Activated naive CD4-positive, alpha-beta T cell treated with Interleukin-2 at 50 U/mL for 16 hours (primary cell): ENCODE measurements at places on chromosomes 13 and 19.

GRCh38 chr19:13537454-13537853 is 31.2 kb upstream of the CACNA1A start:
- DNase-seq = no peak

- DNase-seq = no peak
These were observed 251.5 kb downstream of the ABCC4 start for GRCh38 chr13:95049772-95050171.

DNA sequence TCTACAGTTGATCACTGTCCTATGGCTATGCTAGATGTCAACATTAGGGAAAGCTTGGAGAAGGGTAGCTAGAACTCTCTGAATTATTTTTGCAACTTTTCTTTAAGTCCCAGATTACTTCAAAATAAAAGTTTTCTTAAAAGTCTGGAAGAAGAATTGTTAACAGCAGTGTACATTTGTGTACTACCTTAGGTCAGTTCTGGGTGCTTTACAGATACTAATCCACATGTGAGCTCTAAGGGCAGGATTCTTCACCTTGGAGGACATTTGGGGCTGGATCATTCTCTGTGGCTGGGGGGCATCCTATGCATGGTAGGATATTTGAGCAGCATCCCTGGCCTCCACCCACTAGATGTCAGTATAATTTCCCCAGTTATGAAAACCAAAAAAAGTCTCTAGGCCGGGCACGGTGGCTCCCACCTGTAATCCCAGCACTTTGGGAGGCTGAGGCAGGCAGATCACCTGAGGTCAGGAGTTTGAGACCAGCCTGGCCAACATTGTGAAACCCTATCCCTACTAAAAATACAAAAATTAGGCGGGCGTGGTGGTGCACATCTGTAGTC is 2.8 kb downstream of the BRME1 start:
- peak; percentile 36 for DNase-seq

- no peak for DNase-seq
These were observed 2.9 kb downstream of the CGB3 start for GRCh38 chr19:49020931-49021895.

DNA sequence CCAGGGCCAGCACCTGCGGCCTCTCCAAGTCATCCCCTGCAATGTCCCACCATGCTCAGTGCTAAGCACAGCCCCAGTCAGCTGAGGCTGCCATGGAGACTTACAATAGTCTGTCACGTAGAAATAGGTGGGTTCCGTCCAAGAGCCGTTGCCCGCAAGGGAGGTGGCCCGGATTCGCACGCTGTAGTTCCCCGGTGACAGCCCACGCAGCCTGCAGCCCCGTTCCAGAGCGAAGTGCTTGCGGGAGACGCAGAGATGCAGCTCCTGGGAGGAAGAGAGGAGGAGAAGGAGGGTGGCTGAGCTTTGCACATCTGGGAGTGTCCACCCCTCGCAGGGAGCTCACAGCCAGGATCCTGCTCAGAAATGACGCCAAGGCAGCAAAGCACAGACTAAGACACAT is 62.6 kb downstream of the ZNF557 start:
- DNase-seq = no peak

DNA sequence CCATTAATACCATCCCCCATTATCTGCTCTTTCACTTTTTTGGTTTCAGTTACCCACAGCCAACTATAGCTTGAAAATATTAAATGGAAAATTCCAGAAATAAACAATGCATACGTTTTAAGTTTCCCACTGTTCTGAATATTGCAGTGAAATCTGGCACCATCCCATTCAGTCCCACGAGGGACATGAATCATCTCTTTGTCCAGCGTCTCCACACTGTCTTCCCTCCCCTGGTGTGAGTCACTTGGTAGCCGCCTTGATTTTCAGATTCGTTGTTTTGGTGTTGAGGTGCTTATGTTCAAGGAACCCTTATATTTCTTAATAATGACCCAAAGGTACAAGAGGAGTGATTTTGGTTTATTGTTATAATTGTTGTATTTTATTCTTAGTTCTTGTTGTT is 246.1 kb downstream of the DCT start:
- DNase-seq = no peak

GRCh38 chr13:32845952-32846950 is 170.0 kb upstream of the KL start:
- DNase-seq = no peak

- DNase-seq = no peak
These were observed 207.2 kb upstream of the SPRY2 start for GRCh38 chr13:80547885-80548825.

DNA sequence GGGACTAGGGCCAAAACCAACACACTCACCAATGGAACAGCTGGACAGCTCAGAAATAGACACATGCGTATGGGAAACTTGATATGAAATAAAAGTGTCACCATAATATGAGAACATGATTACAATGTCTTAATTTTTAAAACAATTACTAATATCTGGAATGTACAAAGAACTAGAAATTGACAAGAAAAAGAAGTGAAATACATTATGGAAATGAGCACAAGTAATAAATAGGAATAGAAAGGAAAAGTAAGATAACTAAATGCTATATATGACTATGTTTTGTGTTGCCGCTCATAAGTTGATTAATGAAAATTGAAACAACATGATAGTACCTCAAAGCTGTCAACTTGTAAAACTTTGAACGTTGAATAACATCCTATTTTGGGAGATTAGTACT is 801.1 kb downstream of the SLITRK5 start:
- DNase-seq = no peak

- DNase-seq = no peak
These were observed 33.9 kb upstream of the LATS2 start for GRCh38 chr13:21095311-21095710.

GRCh38 chr19:49347835-49348234 is 12.6 kb downstream of the CD37 start:
- no peak for DNase-seq

DNA sequence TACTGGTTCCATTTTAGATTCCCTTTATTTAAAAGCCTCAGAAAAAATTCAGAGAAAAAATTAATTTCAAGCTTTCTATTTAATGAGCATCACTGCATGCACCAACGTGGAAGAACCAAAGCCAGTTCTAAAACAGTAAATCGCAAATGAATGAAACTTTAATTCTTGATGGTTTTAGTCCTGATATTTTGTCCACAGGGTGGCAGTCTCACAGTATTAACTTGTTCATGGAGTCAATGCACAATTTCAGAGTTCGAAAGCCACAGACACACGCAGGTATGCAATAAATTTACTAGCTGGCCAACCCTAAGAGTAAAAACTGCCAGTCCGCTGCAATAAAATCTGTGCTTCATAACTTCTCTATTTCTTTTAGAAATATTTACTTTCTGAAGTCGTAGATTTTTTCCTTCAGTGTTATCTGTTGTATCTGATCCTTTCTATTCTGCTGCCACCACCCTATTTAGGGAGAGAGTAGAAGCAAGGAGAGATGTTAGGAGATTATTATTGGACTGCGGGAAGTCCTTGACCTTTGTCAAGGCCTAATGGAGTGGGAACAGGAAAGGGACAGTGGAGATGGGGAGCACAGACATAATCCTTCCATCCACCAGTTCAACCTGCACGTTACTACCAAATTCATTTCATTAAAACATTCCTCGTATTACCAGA is 7.0 kb upstream of the WBP4 start:
- peak; percentile 12 for DNase-seq

DNA sequence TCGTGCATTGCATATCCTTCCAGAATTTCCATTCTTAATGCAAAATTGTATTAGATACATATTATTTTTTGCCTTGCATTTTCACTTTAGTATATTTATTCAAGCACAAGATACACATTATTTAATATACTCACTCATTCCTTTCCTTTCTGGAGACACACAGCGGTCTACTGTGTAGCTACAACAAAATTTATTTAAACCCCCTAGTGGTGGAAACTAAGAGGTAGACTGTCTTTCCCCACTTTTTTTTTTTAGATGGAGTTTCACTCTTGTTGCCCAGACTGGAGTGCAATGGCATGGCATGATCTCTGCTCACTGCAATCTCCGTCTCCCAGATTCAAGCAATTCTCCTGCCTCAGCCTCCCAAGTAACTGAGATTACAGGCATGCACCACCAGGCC is 2040.3 kb upstream of the PCDH20 start:
- DNase-seq = no peak

DNA sequence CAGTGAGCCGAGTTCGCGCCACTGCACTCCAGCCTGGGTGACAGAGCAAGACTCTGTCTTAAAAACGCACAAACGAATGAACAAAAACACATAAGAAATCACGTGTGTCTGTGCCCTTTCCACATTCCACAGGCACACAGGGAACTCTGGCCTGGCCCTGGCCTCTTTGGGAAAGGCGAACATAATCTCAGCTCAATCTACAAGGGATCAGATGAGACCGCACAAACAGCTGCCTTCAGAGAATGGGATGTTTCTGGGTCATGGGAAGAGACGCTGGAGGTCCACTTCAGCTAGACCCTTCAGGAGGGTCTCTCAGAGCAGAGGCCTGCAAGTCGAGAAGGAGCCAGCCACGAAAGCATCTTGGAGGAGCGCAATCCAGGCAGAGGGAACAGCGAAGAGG is 6.3 kb upstream of the CRTC1 start:
- DNase-seq = no peak

DNA sequence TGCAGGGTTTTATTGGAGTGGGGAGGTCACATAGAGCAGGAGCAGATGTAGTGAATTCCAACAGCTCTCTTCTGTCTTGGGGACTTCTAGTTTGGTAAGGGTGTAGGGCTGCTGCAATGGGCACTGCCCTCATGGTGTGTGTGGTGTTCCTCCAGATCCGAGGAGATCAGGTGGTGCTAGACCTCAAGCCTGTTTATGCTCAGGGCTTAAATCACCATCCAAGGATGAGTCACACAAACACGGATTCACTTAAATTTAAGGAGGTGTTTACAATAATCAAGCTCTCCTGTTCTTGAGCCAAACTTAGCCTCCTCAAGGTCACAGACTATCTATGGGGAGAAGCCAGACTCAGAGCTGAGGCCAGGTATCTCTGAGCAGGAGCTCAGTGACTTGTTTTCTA is 23.0 kb downstream of the HS6ST3 start:
- DNase-seq = no peak

DNA sequence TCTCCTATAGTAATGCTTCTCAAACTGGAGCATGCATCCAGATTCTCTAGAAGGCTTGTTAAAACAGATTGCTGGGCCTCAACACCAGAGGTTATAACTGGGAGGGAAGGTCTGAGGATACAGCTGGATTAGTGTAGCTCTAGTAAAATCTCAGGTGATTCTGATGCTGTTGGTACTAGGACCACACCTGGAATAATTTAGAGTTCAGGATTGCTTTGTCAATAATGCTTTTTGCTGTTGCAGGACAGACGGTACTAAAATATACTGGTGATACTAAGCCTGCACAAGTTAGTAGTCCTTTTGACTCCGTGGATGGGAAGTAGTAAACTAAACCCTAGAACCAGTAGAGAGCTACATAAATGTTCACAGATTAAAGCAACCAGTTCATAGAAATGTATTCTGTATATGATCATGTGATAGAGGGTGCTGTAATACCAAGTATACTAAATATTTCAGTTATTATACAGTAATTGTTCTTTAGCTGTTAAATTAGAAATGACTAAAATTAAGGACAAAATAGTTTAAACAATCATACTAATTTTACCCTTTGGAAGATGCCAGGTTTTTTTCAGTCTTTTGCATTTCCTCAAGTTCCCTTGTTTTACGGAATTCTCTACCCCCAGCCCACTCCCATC is 258.2 kb upstream of the STARD13 start:
- no peak for DNase-seq

DNA sequence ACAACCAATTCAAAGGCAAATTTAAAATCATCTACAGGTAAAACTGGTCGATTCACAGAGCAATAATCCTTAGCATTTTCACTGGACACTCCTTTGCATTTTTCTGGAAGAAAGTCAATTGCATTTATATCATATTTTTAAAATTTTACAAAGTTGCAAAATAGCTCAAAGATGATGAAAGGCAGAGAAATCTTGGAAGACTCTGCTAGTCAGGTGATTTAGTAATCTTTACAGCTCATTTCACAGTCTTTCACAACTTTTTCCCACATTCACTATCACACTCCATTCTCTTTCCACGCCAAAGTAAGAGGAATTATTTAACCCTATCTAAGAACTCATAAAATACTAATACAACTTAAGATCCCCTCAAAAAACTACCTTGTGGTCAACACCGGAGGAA is 1063.8 kb downstream of the EFNB2 start:
- DNase-seq = no peak

- DNase-seq = no peak
These were observed 36.2 kb downstream of the METTL21C start for GRCh38 chr13:102658660-102659059.

GRCh38 chr19:49807904-49808675 is 5.0 kb downstream of the FUZ start:
- DNase-seq = no peak

- no peak for DNase-seq
These were observed 1.6 kb downstream of the SPINT2 start for GRCh38 chr19:38265921-38266429.

DNA sequence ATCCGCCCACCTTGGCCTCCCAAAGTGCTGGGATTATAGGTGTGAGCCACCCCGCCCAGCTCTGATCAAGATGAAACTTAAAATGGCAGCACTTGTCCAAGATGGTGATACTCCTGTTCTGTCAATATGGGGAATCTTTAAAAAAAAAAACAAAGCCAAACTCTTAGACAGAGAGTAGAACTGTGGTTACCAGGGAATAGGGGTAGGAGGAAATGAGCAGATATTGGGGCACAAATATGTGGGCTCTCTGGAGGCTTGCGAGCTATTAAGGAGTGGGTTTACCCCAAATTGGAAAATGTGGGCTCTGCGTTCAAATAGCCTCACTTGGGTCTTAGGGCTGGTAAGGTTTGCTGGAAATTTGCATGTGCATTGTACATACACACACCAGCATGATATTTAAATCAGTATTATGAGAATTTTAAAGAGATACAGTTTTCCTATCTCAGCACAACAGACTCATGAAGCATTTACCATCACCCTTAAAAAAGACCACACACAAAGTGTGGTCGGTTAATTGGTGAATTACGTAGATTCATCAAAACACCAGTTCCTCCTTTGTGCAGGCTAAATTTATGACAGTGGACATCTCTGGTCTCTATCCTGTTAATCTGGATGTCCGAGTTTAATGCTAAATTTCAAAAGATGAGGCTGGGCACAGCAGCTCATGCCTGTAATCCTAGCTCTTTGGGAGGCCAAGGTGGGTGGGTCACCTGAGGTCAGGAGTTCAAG is 11.3 kb downstream of the CD70 start:
- DNase-seq = no peak

GRCh38 chr19:38378866-38379265 is 4.5 kb downstream of the PSMD8 start:
- no peak for DNase-seq

DNA sequence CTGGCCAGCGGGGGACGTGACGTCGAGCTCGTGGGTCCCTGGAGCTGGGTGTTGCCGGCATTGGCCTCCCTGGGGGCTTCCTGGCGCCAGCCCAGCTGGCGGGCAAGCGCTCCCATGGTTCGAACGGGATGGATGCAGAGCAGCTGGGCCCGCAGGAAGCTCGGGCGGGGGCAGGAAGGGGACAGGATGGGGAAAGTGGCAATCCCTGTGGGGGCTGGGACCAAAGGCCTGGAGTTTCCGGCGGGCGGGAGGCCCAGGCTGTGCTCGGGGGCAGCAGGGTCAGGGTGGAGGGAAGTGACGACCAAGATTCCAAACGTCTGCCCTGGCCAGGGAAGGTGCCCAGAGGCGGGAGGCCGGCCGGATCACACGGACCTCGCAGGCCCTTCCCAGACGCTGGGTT is 19.3 kb downstream of the PALM start:
- DNase-seq = no peak

GRCh38 chr13:37416291-37417059 is 182.1 kb downstream of the POSTN start:
- DNase-seq = no peak

GRCh38 chr13:77831866-77832265 is 86.8 kb downstream of the EDNRB start:
- DNase-seq = no peak
